ENCODE measurements at places on chromosomes 3 and 15. TPM values are rescaled to one million over a fixed set of nuclear protein-coding genes. Genes with fewer than 3 reads are reported as not detected.

MYL3 gene
- not detected for total RNA-seq

EPB42 gene
- total RNA-seq: not detected

ANKRD63 gene
- not detected for total RNA-seq

PRTG gene
- total RNA-seq: not detected

Data from CD4-positive, alpha-beta T cell (primary cell).